B cell (primary cell): ENCODE measurements at places on chromosomes 2 and 18. TPM values are rescaled to one million over a fixed set of nuclear protein-coding genes. Genes with fewer than 3 reads are reported as not detected.

- H3K36me3 ChIP-seq, result peaks cover 6% of the 10 kb centered on the region
- peaks cover 82% of the 10 kb centered on the region for H3K4me1 ChIP-seq
- H3K27ac ChIP-seq, result peak overlapping the region; percentile 85
- no peaks in the 10 kb centered on the region for H3K27me3 ChIP-seq
Measured at GRCh38 chr2:134296301-134296700, 42.4 kb downstream of the MGAT5 start.

DNA sequence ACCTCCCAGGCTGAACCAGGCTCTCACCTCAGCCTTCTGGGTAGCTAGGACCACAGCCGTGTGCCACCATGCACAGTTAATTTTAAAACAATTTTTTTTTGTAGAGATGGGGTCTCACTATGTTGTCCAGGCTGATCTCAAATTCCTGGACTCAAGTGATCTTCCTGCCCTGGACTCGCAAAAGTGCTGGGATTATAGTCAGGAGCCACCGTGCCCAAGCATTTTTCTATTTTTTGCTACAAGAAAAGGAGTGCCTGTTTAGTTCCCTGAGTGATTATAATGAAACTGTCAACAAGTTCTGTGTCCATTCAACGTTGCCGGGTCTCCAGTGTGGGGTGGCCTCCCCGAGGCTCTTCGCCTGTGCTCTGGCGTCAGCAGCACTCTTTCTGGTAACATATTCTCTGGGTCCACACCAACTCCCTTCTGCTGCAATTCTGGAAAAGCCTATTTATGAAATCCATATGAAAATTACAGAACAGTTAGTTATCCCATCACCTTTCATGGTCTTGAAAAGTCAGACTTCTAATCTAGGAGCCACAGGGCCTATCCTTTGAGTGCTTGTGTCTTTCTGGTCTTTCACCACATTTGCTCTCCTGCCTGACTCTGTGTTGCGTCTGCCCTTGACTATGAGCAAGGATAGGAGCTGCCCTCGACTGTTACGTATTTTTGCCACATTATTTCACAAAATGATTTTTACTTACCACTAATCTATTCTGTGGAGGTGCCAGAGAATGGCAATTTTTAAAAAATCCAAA, 172.7 kb downstream of the SOCS6 start:
- no peak overlapping the region for H3K27ac ChIP-seq
- H3K4me1 ChIP-seq, result no peaks in the 10 kb centered on the region
- H3K27me3 ChIP-seq, result peaks cover 10% of the 10 kb centered on the region
- no peaks in the 10 kb centered on the region for H3K36me3 ChIP-seq
- no peak overlapping the region for H3K4me3 ChIP-seq
- no peak for DNase-seq

IFT172 gene
- 33.3 and 41.0 TPM in 2 replicates for total RNA-seq

CD226 gene
- 2.5 and 2.6 TPM in 2 replicates for total RNA-seq

DNA sequence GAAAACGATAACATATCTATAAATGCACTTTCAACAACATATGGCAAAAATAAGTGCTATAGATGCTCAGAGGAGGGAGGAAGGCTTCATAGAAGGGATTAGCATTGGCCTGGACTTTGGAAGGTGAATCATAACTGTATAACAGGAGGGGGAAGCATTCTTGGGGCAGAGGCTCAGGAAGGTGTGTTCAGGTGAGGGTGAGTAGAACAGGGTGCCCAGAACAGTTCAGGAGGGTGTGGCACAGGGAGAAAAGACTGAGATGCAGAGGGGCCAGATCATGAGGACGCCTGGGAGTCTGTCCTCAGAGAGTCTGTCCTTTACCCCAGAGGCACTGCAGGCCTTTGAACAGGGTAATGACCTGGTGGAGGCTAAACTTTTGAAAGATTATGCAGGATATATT, 29.3 kb upstream of the MEP1B start:
- H3K27ac ChIP-seq, result no peak overlapping the region
- DNase-seq, result no peak
- peaks cover 4% of the 10 kb centered on the region for H3K4me1 ChIP-seq
- no peaks in the 10 kb centered on the region for H3K27me3 ChIP-seq
- no peak overlapping the region for H3K4me3 ChIP-seq
- no peaks in the 10 kb centered on the region for H3K36me3 ChIP-seq
